ENCODE measurements at places on chromosomes 5 and 9.
A peak's percentile ranks its signal among the peaks of the same experiment; 100 is the strongest.

GRCh38 chr5:158700231-158701006 is 399.3 kb downstream of the EBF1 start:
- DNase-seq, result no peak

GRCh38 chr9:13213337-13213736 is 66.2 kb downstream of the MPDZ start:
- no peak for DNase-seq

GRCh38 chr5:101515721-101516120 is 612.6 kb upstream of the ST8SIA4 start:
- no peak for DNase-seq

DNA sequence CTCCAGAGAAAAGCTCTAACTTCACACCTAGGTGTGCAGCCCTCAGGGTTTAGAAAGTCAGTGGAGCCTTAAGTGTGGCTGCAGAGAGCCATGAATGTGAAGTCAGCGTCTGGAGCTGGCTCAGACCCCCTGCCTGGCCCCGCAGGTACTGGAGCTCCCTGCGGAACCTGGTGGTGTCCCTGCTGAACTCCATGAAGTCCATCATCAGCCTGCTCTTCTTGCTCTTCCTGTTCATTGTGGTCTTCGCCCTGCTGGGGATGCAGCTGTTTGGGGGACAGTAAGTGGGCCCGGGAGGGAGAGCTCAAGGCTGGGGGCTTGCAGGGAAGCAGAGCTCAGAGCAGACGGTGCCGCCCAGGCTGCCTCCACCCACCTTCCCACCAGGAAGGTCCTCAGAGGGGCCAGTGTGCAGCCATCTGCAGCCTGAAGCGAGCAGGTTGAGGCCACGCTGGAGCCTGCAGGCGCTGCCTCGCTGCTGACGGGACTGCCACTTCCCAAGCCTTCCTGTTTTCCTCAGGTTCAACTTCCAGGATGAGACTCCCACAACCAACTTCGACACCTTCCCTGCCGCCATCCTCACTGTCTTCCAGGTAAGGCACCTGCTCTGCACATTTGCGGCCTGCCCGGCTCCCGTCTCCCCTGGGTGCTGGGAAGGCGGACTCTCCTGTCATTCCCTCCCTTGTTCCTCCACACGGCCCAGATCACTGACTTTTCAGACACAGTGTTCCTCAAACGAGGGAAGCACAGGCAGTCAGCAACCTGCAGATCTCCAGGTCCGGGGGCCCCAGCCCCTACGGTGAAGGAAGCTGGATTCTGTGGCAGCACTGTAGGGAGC is 108.9 kb downstream of the CACNA1B start:
- no peak for DNase-seq

- DNase-seq, result no peak
These were observed 11.1 kb downstream of the EXD3 start for GRCh38 chr9:137411645-137412380.

- DNase-seq, result no peak
These were observed 107.2 kb downstream of the NDUFS4 start for GRCh38 chr5:53667621-53668020.

DNA sequence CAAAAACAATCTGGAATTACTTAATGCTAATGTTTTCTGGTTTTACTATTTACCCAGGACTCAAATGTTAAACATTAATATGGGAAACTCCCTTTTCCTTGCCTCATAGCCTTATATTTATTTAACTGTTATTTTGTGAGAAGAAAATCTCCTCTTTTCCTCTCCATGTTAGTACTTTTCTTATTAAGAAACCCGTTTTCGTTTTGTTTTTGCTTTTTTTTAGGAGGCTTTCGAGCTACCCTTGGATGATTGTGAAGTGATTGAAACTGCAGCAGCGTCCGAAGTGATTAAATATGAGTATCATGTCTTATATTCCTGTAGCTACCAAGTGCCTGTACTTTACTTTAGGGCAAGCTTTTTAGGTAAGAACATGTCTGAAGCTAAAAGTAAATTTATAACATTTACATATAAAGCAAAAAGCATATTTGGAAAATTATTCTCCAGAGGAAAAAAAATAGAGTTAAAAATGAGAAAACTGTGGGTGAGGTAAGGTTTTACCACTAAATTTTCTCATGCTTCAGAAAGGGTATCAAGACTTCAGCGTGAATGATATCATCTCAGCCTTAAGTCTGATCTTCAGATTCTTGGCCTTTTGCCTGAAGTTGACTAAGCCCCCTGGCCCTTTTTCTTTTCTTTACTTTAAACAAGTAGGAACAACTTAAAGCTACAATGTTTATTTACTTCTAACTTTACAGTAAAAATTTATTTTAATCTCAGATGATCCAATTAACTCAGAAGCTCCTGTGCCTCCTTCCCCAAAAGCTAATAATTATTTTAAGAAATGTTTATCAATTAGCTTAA is 113.8 kb downstream of the RPS23 start:
- DNase-seq, result no peak

DNA sequence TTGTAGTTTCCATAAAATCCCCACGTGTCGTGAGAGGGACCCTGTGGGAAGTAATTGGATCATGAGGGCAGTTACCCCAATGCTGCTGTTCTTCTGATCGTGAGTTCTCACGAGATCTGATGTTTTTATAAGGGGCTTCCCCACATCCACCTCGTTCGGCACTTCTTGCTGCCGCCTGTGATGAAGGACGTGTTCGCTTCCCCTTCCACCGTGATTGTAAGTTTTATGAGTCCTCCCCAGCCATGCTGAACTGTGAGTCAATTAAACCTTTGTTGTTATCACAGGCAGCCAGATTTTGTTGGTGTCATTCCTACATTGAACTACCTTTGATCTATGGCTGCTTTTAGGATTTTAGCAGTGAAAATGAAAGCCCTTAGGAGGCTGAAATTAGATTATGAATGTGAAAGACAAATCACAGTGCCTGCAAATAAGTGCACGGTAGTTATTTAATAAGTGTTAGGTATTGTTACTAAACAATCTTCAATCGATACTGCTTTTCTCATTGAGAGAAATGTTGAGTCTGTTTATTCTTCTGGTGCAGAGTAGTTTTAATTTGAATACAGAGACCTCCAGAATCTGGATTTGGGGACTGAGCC is 68.0 kb upstream of the C6 start:
- no peak for DNase-seq

GRCh38 chr5:176847726-176848290 is 37.4 kb downstream of the UNC5A start:
- no peak for DNase-seq

DNA sequence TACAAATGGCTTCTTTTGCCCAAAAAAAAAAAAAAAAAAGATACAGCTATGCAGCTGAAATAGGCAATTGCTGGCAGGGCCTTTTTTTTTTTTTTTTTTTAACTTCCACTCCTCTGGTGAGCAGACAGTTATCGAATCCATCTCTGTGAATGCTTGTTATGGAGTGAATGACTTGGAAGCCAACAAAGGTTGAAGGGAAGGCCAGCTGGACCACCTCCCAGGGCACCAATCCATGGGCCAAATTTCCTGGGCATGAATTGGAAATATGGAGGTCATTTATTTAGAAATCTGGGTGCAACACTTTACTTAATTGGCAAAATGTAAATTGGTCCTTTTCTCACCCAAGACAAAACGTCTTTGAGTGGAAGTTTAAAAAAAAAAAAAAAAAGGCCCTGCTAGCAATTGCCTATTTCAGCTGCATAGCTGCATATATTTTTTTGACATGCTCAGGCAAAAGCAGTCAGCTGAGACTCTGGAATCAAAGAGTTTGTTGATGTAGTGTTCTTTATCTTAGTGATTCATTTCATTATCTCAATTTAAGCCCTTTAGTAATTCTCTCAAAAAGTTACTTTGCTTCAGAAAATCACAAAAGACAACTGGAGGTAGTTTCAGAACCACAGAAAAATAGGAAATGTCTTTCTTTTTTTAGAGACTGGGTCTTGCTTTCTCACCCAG is 392.2 kb upstream of the KLF4 start:
- no peak for DNase-seq

- no peak for DNase-seq
These were observed 2.7 kb downstream of the PTGER4 start for GRCh38 chr5:40682154-40683017.

DNA sequence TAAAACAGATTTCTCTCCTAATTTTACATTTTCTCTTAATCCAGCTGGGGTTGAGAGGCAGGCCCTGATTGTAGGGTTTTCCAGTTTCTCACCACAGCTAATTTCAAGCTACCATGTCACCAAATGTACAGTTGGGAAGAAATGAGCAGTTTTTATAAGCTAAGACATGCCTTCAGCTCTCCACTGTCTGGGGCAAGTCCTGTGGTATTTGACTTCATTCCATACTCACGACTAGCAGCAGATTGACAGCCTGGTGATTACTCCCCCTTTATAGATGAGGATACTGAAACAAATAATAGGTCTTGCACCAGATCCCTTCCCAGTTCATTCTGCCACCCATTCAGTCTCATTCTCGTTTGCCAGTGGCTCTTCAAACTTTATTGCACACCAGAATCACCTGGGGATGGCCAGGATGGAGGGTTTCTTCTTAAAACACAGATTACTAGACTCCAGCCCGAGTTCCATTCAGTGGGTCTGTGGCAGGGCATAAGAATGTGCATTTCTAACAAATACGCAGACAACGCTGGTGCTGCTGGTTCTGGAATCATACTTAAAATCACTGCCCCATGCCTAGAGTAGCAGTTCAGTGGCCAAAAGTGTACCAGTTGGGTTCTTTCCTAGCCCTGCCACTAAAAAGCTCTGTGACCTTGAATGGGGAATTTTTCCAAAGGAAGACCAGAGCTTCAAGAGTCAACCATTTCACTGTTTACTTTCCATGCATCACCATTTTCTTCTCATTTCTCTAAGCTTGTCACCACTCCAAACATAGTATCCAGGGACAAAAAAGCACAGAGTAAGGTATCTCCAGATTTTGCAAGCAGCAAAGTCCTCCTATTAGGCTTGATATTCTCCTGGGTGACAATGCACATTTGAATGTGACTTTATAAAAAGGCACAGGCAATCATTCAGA is 64.3 kb downstream of the CSNK1A1 start:
- DNase-seq, result no peak

GRCh38 chr9:137148242-137148641 is 9.3 kb downstream of the GRIN1 start:
- no peak for DNase-seq

DNA sequence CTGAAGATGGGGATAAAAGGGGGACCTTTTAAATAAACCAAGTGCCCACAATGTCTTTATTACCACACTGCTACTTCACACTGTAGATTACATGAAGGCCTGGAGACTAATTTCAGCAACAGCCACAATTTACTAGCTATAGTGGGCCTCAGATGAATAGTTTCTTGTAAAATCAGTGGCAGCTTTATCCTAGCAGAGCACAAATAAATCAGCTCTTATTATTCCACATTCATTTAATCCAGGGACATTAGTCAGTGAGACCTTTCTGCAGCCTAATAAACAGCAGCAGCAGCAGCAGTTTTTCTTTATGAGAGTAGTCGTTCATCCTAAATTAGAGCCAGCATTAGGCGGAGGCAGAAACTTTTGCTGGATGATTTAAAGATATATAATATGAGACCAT is 542.3 kb downstream of the PSAT1 start:
- DNase-seq, result no peak

DNA sequence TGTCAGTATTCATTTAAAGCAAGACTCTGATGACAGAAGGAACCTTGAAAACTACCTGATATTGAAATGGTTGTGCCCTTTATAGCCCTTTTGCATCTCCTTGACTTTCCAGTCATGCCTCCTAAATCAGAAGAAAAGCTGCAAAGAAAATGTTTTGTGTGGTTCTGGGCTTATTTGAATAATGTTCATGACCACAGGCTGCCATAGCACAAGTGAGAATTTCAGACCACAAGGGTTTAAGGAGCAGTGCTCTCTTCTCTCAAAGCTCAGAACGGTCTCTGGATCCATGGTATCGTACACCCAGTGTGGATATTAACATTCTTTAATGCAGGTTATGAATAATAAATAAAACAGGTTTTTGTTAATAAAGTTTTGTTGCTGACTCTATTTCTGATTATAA is 54.2 kb downstream of the GPR107 start:
- DNase-seq, result no peak

GRCh38 chr5:168749391-168750100 is 170.4 kb upstream of the PANK3 start:
- no peak for DNase-seq

- no peak for DNase-seq
These were observed 31.5 kb downstream of the PAX5 start for GRCh38 chr9:37002413-37003217.

GRCh38 chr5:139881143-139881733 is 85.6 kb downstream of the PSD2 start:
- DNase-seq, result no peak

GRCh38 chr9:124290743-124291554 is 33.2 kb downstream of the NEK6 start:
- DNase-seq, result no peak

DNA sequence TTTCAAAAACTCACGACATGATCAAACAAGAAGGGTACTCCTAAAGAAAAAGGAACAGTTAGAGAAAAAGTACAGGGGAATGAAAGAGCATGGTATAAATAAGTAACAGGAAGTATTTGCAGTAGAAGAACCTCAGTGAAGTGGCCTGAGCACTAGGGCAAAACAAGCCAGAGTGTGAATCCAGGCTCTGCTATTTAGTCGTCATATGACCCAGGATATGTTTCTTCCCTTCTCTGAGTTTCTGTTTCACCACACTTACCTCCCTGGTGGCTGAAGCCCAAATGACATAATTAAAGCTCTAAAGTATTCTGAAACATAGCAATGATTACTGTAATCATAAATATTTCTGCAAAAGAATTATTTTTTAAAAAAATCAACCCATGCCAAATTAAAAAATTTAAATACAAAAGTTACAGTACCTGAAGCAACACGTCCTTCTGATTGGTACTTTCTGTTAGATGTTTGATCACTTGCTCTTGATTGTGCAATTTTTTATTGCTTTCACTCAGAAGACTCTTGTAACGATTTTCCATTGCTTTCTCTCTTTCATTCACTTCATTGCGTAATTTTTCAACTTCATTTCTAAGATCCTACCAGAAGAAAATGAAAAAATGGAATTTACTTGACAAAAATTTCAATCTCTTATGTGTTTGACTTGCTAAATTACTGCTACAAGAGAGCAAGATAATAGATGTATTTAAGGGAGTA is 88.9 kb downstream of the CDK5RAP2 start:
- DNase-seq, result no peak

GRCh38 chr9:133406480-133407307 is 11.1 kb downstream of the REXO4 start:
- DNase-seq, result peak; percentile 58

- no peak for DNase-seq
These were observed 10.4 kb upstream of the ACTBL2 start for GRCh38 chr5:57493034-57493433.

DNA sequence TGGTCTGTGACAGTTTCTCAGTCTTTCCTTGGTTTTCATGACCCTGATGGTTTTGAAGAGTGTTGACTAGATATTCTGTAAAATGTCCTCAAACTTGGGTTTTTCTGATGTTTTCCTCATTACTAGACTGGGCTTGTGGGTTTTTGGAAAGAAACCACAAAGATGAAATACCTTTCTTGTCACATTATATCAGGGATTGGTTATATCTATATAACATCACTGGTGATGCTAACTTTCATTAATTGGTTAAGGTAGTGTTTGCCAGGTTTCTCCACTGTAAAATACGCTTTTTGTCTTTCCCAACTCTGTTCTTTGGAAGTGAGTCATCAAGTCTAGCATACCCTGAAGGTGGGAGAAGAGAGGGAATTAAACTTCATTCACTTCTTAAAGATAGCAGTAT is 3.3 kb upstream of the IL31RA start:
- DNase-seq, result no peak

GRCh38 chr5:127428748-127429147 is 88.7 kb upstream of the PRRC1 start:
- DNase-seq, result no peak
